ENCODE measurements at places on chromosomes 16 and 17.
A peak's percentile ranks its signal among the peaks of the same experiment; 100 is the strongest.

DNA sequence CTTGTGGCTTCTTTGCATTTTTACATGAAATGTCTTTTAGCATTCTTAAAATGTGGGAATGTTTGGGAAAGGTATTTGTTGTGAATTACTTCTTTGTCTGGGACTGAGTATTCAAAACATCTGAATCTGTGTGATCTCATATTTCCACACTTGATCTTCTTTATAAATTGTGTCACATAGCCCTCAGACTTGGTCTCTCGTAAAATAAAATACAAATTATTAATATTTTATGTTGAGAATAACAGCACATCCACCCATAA lies 81.9 kb downstream of the TUBD1 start:
- no peak for DNase-seq

DNA sequence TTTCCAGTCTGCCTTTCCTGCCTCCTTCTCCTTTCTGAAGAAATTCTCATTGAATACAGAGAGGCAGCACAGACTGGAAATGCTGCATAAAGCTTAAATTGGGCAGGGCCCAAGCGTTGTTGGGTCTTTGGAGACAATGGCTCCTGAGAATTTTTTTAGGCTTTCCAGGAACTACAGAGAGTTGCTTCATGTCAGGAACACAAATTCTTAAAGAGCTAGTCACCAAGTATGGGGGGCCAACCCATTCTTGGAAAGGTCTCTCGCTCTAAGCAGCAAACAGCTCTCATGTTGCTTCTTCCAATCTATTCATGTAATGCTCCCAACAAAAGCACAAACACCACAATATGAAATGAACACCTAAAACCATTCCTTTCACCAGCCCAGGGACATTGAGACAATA lies 6.9 kb downstream of the HNF1B start:
- DNase-seq = no peak

DNA sequence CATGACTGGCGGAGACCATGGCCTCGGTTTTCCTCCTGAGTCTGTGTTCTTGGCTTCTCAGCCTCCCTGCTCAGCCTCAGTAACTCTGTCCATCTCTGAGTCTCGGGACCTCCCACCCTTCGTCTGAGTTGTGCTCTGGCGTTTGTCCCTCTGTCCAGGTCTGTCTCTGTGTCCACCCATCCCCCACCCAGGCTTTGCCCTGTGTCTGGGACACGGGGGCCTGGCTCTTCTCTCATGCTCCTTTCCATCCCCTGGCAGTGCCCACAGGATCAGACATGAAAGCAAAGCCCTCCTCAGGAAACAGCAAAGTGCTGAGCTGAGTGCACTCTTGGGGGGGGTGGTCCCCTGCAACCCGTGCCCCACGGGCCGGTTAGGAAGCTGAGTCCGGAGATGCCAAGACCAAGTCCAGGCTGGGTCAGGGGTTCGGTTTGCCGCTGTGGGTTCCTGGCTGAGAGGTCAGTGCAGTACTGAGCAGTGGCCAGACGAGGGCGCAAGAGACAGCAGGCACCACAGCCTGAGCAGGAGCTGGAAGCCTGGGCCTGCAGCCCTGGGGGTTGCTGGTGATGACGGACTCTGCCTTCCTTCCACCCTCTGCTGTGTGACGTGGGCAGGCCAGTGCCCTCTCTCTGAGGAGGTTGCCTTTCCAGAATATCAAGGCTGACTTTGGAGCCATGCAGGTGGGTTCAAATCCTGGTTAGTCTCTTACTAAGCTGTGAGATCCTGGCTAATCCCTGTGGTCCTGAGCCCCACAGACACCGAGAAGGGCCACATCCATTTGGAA lies 2.5 kb downstream of the P2RX1 start:
- DNase-seq = peak; percentile 41

DNA sequence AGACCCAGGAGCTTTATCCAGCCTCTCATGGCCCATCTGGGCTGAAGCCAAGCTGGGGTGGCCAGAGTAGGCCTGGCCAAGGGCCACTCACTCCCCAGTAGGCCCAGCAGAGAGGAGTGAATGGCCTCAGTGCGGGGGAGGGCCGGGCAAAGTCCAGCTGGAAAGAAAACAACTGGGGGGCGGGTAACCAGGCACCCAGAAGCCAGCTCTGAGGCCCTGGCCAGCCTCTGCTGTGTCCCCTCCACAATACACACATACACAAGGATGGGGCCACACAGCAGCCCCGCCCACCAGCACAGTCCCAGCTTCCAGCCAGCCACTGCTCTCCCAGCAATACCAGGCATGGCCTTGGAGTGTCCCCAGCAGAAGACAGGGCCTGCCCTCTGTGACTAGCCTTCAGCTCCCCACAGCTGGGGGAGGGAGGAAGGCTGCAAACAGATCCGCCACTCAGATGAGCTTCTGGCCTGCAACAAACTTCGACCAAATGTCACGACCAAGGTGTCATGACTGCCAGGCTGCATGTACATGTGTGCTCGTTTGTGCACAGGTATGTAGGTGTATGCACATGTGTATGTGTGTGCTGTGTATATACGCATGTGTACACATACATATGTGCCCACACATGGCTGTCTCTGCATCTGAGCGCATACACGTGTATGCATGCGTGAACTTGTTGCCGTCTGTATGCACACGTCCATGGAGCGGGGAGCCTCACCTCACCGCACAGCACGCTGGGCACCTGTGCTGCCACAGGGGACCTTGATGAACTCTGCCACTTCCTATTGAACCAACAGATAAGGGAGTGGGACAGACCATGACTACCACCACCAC lies 5.0 kb downstream of the CARHSP1 start:
- DNase-seq = peak; percentile 36

DNA sequence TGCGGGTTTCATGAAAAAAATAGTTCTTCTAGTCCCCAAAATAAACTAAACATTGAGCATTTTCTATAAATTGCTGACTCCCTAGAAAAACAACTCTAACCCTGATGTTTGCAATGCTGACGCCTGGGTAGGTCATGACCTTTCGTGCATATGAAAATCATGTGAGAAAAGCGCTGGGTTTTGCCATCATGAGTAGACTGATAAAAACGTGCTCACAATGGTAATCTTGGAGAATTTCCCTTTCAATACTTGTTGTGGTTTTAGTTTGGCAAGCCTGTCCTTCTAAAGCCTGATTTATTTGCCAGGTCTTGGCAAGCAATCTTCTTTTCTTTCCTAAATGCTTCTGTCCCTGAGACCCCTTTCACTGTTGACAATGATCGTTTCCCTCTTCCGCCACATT lies 4.0 kb upstream of the CLEC10A start:
- DNase-seq = no peak

DNA sequence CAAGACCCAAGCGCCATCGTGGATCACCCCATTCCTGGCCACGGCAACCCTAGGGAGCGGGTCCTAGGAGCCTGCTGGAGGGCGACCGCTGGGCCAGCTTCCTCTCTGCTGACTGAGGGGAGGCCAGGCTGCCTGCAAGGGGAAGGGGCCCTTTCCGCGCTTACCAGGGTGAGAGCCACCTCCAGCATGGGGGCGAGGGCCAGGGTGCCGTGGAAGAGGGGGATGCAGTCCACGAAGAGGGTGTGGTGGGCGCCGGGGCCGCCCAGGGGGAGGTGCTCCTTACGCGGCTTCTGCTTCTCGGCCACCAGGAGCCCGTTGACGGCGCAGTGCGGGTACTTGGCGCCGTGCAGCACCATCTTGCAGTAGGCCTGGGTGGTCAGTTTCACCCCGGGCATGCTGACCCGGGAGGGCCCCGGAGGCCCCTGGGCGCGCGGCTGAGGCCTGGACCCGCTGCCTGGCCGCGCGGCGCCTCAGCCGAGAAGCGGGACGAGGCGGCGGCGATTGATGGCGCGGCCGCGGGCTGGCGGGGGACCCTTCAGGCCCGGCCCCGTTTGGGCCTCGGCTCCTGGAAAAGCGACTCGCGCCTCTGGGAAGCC lies 345 bp downstream of the EMC8 start:
- DNase-seq = no peak

Measured in brain (organoid and tissue), 16 donors.